ENCODE measurements at places on chromosomes 5 and 9. TPM values are rescaled to one million over a fixed set of nuclear protein-coding genes. Genes with fewer than 3 reads are reported as not detected.

DNA sequence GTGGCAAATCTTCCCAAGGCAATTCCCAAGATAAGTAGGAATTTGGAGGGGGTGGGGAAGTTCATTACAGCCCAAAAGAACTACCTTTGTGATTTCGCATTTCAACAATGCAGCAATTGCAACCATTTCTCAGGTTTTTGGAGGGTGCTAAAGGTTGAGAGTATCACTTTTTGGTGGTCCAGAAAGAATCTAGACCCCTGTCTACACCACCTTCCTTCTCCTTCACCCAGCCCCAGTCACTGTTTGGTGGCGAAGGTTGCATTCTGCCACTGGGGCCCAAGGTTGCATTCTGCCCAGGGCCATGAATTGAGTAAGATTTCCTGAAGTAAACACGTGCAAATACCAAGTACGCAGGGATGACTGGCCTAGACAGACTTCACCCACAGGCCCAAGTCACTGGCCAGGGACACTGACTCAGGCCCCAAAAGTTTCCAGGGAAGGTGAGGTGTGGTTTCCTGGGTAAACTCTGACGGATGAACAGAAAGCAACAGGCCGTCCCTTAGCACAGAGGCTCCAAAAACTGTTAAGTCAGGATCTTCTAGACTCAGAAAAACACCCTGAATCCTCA lies 5.7 kb downstream of the PDE6A start:
- H3K4me3 ChIP-seq = no peak overlapping the region
- no peaks in the 10 kb centered on the region for H3K27me3 ChIP-seq
- H3K4me1 ChIP-seq = no peaks in the 10 kb centered on the region
- DNase-seq = no peak
- no peaks in the 10 kb centered on the region for H3K36me3 ChIP-seq

GRCh38 chr5:22070186-22070728 lies 782.9 kb downstream of the CDH12 start:
- H3K36me3 ChIP-seq = no peaks in the 10 kb centered on the region
- H3K4me3 ChIP-seq = no peak overlapping the region
- no peak for DNase-seq
- no peaks in the 10 kb centered on the region for H3K4me1 ChIP-seq
- H3K27me3 ChIP-seq = no peaks in the 10 kb centered on the region

Gene LHX6
- total RNA-seq = not detected

GRCh38 chr5:52920929-52921328 lies 68.2 kb upstream of the ITGA2 start:
- no peaks in the 10 kb centered on the region for H3K4me1 ChIP-seq
- no peak for DNase-seq
- no peak overlapping the region for H3K4me3 ChIP-seq
- H3K27me3 ChIP-seq = no peaks in the 10 kb centered on the region
- no peaks in the 10 kb centered on the region for H3K36me3 ChIP-seq
- H3K27ac ChIP-seq = no peak overlapping the region

DNA sequence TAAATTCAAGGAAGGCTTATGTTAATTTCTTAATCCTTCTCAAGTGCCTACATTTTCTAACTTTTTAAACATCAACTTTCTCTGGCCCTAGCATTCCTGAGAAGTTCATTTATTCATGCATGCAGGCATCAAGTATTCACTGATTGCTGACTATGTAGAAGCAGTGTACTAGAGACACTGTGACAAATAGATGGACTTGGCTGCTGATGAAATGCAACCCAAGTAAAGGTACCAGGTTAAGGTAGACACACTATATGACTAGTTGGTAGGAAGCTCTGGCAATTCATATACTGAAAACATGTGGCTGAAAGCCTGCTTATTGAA lies 66.6 kb downstream of the PRLR start:
- no peaks in the 10 kb centered on the region for H3K36me3 ChIP-seq
- H3K4me1 ChIP-seq = no peaks in the 10 kb centered on the region
- no peak overlapping the region for H3K27ac ChIP-seq
- no peak overlapping the region for H3K4me3 ChIP-seq

Gene CXCL14
- total RNA-seq = not detected

DNA sequence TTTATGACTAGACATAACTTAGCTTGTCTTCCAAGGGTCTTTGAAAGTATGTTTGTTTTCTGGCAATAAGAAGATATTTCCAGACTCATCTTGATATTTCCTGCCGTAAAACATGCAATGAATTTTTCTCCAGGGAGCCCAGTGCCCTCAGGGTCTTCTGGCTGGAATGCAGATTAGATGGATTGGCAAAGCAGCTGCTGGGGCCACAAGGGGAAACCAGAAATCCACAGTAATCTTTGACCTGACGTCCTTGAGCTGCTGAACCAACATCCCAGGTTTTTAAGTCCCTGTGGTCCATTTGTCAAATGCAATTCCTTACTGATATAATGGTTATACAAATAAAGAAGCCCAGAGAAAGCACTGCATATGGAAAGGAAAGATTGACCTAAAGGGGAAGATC lies 93.0 kb downstream of the THBS4 start:
- peaks cover 18% of the 10 kb centered on the region for H3K4me1 ChIP-seq
- H3K36me3 ChIP-seq = no peaks in the 10 kb centered on the region
- no peak overlapping the region for H3K4me3 ChIP-seq

GRCh38 chr5:181246276-181247049 lies 2.8 kb upstream of the RACK1 start:
- DNase-seq = peak; percentile 77
- peak overlapping the region; percentile 89 for H3K27ac ChIP-seq
- peaks cover 43% of the 10 kb centered on the region for H3K4me1 ChIP-seq
- peak overlapping the region; percentile 70 for H3K4me3 ChIP-seq
- H3K36me3 ChIP-seq = peaks cover 16% of the 10 kb centered on the region

DNA sequence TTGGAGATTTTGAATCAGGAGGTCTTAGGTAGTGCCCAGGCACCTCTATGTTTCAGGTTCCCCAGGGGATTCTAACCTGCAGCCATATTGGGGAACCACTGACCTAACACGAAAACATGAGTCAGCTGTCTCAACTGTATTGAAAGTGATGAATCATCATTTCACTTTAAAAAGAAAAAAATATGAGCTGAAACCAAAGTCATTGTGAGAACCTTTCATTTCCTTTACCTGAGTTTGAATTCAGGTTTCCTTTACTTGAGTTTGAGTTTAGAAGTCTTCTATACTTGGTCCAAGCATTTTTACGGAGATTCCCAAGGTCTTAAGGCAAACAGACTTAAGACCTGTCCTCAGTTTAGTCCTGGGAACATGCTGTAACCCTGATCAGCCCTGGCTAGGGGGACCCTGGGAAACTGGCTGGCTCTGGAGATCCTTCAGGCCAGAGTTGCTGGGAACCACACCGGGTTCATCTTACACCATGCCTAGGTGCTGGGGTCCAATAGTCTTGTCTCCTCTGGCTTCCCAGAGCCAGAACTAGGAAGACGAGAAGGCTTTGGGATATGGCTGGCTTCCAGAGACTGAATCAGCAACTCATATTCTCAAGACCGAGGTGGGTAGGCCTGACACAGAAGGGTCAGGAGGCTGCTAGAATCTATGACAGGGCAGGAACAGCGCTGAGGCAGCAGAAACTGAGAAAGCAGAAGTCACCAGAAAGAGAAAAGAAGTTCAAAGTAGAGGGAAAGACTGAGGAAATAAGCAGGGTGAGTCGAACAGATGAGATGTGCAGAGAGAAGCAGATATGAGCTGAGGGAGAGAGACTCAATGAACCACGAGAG lies 16.4 kb upstream of the PDCD1LG2 start:
- no peaks in the 10 kb centered on the region for H3K27me3 ChIP-seq
- DNase-seq = peak; percentile 59
- peak overlapping the region; percentile 44 for H3K27ac ChIP-seq
- H3K36me3 ChIP-seq = no peaks in the 10 kb centered on the region
- no peak overlapping the region for H3K4me3 ChIP-seq

DNA sequence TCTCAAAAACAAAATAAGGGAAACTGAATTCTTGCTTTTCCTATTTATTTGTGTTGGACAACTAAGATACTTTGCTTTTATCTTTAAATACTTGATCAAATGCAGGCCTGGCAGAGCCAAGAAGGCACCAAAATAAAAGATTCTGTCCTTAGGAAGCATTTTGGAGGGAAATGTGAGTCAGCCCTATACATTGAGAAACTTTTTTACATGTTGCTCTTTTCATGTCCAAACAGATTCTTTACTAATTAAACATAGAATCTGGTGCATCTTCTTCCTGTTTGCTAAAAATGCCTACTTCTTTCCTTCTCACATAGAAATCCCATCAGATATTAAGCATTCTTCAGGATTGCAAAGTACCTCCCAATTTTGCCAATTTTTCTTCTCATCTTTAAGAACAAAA lies 1160.4 kb downstream of the EFNA5 start:
- no peaks in the 10 kb centered on the region for H3K36me3 ChIP-seq
- no peaks in the 10 kb centered on the region for H3K27me3 ChIP-seq
- H3K4me1 ChIP-seq = no peaks in the 10 kb centered on the region
- no peak overlapping the region for H3K4me3 ChIP-seq
- no peak for DNase-seq
